Panc1 (cell line): ENCODE measurements at places on chromosomes 5 and 9. TPM values are rescaled to one million over a fixed set of nuclear protein-coding genes. Genes with fewer than 3 reads are reported as not detected.

GRCh38 chr5:42840842-42841567, 29.3 kb upstream of the SELENOP start:
- H3K27me3 ChIP-seq, result 0 out of 2 replicates have a peak, but pooled peaks cover 2% of the 10 kb centered on the region
- H3K4me3 ChIP-seq, result no peak overlapping the region
- no peaks in the 10 kb centered on the region for H3K4me1 ChIP-seq

DNA sequence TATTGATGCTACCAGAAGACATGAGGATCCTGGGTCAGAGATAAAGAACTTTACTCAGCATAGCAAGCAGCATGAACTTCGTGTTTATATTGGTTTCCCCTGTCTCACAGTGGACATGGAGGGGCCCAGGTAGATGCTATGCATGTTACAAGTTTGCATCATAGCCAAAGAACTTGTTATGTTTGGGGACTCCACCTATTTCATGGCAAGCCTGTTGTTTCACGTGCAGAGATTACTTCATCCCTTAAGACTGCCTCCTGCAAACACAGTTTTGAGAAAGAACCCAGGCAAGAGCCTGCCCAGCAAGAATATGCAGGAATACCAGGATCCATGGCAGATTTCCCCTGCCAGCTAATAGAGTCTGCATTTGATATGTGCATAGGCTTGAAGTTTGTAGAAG, 68.4 kb downstream of the RCL1 start:
- H3K36me3 ChIP-seq, result no peaks in the 10 kb centered on the region
- H3K27me3 ChIP-seq, result no peaks in the 10 kb centered on the region
- DNase-seq, result no peak
- H3K4me3 ChIP-seq, result no peak overlapping the region

DNA sequence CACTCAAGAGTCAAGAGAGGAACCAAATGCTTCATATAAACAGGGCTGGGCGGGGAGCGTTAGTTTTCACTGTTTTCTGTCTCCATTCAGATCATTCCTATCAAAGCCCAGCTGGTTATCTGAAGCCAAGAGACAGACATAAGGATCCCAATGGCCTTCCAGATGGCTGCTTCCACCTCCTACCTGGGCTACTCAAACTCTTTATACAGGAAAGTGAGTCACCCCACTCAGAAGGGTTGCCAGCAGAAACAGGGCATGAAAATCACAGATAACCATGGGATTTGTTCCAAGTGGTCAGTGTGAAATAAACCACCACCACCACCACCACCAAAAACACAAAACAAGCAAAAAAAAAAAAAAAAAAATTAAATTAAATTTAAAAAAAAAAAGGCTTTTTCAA, 5.5 kb downstream of the PRSS3 start:
- H3K27ac ChIP-seq, result no peak overlapping the region
- H3K4me3 ChIP-seq, result no peak overlapping the region
- no peaks in the 10 kb centered on the region for H3K4me1 ChIP-seq
- no peak for DNase-seq

DNA sequence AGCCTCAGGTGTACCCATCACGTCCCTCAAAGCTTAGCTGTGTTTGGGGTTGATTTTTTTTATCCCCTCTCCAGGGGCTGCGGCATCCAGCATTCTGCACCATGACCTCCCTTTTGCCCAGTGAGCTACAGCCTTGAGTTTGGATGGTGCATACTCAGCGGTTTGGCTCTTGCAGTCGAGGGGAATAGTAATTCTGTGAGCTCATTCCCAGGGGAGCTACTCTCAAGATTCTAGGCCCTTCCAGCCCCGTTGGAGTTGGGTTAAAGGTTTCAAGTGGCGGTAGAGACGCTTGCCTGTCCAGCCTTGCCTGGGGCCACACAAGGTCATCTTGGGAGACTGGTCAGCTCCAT, 102.2 kb upstream of the SPRY4 start:
- no peaks in the 10 kb centered on the region for H3K27me3 ChIP-seq
- H3K4me3 ChIP-seq, result no peak overlapping the region
- no peak for DNase-seq
- H3K27ac ChIP-seq, result no peak overlapping the region

LCN1 gene
- not detected for total RNA-seq

IL5 gene
- not detected for total RNA-seq

PCDHB9 gene
- 1.8 TPM for total RNA-seq

DNA sequence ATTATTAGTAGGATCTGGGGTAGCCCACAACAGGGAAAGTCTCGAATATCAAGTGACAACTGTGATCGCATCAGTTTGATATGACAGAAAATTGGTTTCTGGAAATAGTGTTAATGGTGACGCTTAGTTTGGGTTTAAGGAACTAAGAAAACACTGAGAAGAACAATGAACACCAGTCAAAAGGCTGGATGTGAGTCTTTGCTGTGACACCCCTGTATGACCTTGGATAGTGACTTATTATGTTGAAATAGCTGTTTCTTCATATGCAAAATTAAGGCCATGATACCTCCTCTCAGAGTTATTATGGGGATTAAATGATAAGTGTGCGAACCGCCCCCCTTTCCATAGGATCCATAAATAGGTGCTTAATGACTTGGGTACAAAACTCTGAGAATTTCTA, 926 bp downstream of the DNAJC25 start:
- peak overlapping the region; percentile 77 for H3K4me3 ChIP-seq
- peaks cover 4% of the 10 kb centered on the region; the same call in 1 of the 2 replicates for H3K36me3 ChIP-seq
- no peaks in the 10 kb centered on the region for H3K27me3 ChIP-seq
- peak overlapping the region; percentile 85 for H3K27ac ChIP-seq
- no peak for DNase-seq
